AG10803 (cell line): ENCODE measurements at places on chromosomes 7 and 10.

GRCh38 chr7:130758429-130759056 is 24.5 kb upstream of the KLF14 start:
- DNase-seq: peak; percentile 70

- no peak for DNase-seq
These were observed 743 bp downstream of the MKI67 start for GRCh38 chr10:128125416-128125943.

DNA sequence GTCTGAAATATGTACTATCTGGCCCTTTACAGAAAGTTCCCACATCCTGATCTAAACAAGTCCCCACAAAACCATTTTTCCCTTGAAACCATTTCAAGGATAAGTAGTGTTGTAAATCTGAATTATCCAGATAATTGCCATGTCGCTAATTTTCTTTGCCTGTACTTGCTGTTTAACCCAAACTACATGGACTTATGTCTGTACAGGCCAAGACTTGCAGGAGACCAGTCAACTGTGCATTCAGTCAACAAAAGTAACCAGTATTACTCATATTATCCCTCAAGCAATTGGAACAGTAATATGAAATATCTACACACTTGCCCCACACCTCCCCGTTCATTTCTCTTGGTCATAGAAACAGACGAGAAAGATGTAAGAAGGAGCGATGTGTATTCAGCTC is 347.8 kb upstream of the NFE2L3 start:
- no peak for DNase-seq

DNA sequence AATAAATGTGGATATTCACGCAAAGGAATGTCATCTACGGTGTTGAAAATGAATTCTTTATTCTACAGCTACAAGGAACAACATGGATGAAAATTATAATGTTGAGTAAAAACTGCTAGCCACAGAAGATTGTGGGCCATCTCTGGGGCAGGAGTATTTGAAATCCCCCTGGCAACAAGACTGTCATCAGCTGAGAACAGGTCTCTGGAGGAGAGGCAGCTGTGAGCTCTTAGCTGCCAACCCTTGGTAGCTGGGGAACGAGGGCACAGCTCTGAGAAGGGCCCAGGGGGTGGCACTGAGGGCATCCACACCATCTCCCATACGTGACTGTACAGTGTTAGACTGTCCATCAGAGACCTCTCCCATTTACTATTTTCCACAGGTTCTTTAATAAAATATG is 340.1 kb upstream of the MGMT start:
- no peak for DNase-seq

DNA sequence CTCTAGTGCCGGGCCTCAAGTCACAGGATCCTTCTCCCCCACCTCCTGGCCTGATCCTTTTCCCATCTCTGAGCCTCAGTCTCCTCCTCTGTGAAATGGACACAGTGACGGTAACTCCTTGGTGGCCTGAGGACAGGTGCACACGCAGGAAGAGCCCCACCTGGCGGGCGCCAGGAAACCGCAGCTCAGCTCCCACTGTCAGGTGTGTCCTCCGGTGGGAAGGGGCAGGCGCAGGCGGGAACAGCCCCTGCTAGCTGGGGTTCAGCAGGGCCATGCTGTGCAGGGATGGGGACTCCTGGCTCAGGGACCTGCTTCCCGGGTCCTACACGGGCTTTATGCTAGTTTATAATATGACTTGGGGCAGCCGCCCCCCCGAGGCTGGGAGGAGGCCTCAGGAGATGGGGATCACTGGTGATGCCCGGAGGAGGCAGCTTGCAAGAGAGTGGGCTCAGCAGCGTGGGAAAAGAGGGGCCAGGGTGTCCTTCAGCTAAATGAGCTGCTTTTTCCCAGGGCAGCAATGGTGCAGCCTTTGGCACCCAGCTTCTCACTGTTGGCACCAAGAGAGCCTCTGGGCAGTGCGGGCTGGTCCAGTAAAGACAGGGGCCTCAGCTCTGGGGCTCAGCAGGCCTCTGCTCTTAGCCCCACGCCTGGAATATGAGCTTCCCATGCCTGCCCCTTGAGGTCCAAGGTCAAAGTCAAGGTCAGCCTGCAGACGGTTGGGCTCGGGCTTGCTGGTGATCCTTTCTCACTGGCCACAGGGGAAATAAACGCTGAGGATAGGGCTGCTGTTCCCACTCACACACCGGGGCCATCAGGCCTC is 68.0 kb upstream of the FAM20C start:
- DNase-seq: no peak

DNA sequence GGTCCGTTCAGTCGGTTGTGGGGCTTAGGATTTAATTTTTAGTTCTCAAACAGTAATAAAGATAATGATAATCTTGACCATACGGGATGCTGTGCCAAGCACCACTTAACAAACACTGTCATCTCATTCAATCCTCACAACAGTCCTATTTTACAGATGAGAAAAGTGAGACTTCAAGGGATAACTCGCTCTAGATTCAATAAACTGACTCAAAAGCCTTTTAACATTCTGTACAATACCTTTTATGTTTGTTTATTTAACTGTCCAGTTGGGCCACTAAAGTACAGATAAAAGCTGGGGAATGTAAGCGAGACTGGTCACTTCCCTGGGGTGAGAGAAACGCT is 437 bp upstream of the CFAP69 start:
- DNase-seq: no peak

DNA sequence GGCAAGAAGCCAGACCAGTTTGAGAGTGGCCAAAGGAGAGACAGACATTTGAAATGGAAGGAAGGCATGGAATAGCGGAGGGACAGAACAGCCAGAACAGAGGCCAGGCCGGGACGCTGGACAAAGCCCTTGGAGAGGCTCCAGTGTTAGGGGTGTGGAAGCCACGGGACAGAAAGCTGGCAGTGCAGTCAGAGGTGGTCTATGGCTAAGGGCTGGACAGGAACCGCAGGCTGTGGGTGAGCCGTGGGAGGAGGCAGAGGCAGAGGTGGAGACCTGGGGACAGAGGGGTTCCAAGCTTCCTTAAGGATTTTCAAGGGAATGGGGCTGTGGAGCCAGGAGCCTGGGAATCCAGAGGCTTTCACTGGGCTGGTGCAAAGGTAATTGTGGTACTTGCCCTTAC is 301.1 kb downstream of the GFRA1 start:
- DNase-seq: no peak

DNA sequence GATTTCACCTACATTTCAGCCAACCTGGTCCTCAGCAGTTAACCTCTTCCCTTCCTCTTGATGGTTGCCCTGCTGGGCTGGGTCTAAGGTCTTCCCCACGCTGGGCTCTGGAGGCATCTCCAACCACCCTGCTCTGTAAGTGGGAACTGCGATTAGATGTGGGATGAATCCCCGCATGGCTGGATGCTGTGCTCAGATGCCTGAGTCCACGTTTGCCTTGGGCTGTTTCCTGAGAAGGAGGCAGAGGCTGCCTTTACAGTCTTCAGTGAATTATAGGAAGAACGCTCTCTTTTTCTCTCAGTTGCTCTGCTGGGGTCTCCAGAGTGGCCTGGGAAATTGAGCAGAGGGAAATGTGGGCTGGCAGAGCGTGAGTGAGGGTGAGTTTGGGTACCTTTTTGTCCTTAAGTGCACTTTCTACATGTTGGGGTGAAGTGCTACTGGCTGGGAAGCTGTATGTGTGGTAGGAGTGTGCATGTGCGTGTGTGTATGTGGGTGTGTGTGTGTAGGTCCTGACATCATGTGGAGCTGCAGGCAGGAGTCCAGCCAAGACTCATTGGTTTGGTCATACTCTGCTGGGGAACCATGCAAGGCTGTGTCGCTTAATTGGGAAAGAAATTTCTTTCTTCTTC is 1.5 kb downstream of the GIMAP8 start:
- DNase-seq: peak; percentile 3

DNA sequence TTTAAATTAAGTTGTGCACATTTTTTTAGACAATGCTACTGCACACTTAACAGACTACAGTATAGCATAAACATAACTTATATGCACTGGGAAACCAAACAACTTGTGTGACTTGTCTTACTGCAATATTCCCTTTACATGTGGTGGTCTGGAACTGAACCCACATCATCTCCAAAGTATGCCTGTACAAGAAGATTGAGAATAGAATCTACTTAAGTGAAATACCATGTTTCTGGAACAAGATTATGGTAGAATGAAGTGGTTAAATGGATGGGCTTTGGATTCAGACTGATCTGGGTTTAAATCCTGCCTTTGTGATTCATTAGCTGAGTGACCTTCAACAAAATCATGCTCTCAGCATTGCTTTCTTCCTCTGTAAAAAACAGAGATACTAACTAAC is 30.7 kb downstream of the CUL2 start:
- peak; percentile 36 for DNase-seq

DNA sequence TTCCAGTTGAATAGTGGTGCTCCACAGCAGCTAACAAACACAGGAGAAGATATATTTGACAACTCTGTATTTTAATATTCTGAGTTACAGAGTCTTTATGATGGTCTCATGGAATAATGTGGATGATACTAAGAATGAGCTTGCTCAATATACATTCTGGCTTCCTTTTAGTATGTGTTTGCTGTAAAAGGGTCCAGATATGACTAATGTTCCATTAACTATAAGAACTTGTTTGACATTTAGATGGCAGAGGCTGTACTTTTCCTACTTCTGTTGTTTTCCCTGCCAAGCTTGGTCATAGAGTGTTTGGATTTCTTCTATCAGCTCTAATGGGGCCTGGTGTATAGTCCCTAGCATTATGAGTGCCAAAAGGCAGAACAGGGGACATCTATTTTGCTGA is 61.5 kb upstream of the GPR22 start:
- DNase-seq: no peak

DNA sequence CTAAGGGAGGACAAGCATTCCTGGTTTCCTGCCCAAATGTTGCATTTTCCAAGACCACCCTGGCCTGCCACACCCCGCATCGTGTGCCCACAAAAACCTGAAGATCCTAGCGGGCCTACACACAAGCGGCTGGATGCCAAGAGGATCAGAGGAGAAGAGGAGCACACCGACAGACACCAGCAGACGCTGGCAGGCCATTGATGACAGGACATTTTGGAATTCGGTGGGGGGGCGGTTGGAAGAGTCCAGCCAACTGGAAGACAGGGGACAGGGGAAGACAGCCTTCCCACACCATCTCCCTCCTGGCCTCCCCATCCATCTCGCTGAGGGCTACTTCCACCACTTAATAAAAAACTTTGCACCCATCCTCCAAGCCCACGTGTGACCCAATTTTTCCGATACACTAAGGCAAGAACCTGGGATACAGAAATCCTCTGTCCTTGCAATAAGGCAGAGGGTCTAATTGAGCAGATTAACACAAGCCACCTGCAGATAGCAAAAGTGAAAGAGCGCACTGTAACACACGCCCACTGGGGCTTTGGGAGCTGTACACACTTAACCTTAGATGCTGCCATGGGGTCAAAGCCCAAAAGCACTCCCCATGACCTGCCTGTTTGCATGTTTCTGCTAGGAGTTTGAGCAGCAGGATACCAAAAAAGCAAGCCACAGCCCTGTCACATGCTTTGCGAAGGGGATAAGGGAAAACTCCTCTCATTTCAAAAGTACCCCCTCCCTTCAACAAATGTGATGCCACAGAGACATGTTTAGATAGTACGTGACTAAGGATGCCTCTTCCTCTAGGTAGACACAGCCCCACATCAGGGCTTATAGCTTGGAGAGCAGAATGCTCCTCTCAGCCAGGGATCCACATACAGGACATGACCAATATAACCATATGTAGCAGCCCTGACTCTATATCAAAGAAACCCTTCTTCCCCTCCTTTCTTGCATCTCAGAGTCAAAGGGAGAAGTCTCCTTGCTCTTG is 13.4 kb upstream of the SMNDC1 start:
- DNase-seq: no peak

DNA sequence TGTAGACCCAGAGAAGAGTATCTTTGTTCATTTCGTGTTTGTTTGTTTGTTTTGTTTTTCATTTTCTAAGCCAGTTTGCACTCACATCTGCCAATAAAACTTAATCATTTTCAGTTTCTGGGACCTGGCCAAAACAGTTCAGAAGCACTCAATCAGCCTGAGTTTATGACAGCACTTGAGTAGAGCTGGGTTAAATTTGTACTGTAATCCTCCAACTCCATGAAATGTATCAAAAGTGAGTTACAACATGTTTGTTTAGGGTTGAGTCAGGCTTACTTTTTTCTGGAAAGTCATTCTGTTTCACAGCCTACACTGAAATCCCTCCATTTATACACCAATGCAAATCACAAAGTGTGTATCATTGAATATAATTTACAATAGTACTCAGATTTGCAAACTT is 91.9 kb downstream of the ZWINT start:
- no peak for DNase-seq

GRCh38 chr10:100791369-100792058 is 46.1 kb downstream of the PAX2 start:
- no peak for DNase-seq

- DNase-seq: no peak
These were observed at the start of gene KCNIP2 for GRCh38 chr10:101843032-101844021. TSS of gene KCNIP2 (minus strand) at chr10:101843800. CDS start at chr10:101843568, 232 bp downstream.

DNA sequence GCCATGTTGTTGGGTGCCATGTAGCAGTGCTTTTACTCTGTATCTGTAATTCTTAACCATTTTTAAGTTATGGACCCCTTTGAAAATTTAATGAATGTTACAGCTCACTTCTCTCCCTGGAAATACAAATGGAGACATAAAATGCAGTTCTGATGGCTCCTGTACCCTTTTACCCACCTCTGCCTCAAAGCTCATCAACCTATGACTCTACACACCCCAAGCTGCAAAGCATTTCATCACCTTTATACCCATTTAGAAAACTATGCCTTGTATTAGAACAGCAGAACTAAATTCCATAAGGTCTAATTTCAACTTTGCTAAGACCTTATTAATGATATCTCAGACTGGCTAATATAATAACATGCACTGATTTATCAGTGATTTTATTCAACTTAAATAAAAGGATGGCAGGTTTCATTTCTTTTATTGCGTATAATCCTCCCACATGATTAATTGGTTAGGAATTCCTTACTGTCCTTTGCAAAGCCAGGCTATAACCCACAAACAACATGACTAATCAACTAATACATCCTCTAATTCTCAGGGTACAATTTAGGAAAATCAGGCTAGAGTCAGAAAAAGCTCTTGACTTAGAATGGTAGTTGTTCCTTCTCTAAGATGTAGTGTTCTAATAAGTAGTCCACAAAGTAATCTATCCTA is 68.1 kb downstream of the CPEB3 start:
- peak; percentile 71 for DNase-seq

DNA sequence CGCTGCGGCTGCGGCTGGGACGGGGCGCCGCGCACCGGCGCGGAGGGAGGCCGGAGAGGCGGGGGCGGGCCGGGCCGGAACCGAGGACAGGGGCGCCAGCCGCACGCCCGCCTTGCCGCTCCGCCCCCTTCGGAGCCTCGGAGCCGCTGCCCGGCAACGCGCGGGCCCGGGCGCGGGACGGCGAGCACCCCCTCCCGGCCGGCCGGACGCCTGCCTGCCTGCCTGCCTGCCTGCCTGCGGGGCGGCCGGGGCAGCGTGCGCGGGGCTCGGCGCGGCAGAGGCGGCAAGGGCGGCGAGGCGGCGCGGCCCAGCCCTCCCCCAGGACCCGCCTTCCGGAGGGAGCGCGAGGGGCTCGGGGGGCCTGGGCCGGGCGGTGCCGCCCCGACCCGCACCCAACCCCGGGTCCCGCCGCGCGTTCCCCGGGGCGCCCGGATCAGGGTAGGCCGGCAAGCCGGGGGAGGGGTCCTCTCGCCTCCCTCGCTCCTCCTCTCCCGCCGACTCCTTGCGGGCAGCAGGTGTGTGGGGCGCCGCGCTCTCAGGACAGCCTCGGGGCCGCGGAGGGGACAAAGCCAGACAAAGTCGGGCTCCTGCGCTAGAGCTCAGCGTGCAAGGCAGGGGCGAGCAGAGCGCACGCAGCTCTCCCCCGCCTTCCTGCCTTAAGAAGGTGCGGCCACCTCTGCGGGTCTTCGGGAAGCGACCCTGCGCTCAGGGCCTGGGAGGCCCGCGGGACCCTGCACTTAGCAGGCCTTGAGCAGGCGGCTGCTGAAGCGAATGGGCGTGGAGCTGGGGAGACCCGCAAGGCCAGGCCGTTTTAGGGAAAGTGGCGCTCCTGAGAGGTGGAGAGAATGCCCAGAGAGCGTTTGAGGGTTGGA is at the start of gene KIAA1549:
TSS of gene KIAA1549 (minus strand) at position 58 of the 872 bp plus-strand sequence. CDS start 120 bp downstream, outside the sequence.
- peak; percentile 71 for DNase-seq
